NCI-H2081 treated with DMSO at 0.1 percent for 48 hours (cell line): ENCODE measurements at places on chromosomes 12 and 14.

GRCh38 chr12:56999456-56999855, 6.9 kb downstream of the ZBTB39 start:
- DNase-seq = no peak

- DNase-seq = no peak
Measured at GRCh38 chr12:94663702-94664101, 13.3 kb upstream of the TMCC3 start.

DNA sequence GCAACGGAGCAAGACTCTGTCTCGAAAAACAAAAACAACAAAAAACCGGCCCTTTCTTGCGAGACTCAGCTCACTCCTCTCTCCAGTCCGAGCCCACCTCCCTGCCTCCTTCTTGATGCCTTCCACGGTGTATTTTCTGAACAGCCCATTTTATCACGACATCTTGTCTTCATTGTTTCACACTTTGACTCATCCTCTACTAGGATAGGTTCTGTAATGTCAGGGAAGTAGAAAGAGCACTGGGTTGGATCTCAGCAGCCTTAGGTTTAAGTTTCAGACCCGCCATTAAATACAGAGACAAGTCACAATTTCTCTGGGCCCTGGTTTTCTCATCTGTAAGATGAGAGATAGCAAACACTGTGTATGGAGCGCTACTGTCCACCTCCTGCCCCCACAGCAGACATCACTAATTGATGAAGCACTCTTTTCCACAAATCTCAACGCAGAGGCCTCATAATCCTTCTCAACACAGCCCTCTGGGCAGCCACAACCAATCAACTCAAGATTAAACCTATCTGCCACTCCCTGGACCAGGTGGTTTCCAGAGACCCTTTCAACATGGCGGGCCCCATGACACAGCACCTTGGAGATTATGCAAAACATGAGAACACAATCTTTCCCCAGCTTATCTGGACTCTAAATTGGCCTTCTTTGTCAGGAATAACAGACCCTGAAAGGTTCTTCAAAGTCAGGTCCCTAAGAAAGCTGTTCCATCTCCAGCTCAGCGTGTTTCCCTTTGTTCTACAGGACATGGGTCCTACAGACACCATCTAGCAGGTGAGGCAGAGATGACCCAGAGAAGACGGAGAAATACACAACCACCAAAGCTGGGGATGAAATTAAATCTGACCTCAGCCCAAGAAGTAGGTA, 35.6 kb downstream of the CCDC88C start:
- no peak for DNase-seq

- no peak for DNase-seq
Measured at GRCh38 chr12:132117558-132117875, 26.6 kb downstream of the DDX51 start.

GRCh38 chr12:53427905-53428594, 4.4 kb downstream of the AMHR2 start:
- no peak for DNase-seq

DNA sequence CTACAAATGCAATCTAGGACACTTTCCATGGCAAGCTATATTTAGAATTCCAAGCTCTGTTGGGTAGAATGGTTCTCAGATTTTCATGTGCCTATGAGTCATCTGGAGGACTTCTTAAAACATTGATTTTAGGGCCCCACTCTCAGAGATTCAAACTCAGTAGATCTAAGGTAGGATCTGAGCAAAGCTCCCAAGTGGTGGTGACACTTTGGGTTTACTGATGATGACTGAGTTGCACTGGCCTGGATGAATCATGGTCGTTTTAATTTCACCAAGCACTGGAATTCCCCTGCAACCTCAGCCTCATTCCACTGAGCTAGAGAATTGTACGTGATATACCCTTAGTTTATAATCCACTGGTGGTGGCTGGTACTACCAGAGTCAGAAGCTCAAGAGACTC, 86.5 kb downstream of the PPM1H start:
- DNase-seq = no peak

DNA sequence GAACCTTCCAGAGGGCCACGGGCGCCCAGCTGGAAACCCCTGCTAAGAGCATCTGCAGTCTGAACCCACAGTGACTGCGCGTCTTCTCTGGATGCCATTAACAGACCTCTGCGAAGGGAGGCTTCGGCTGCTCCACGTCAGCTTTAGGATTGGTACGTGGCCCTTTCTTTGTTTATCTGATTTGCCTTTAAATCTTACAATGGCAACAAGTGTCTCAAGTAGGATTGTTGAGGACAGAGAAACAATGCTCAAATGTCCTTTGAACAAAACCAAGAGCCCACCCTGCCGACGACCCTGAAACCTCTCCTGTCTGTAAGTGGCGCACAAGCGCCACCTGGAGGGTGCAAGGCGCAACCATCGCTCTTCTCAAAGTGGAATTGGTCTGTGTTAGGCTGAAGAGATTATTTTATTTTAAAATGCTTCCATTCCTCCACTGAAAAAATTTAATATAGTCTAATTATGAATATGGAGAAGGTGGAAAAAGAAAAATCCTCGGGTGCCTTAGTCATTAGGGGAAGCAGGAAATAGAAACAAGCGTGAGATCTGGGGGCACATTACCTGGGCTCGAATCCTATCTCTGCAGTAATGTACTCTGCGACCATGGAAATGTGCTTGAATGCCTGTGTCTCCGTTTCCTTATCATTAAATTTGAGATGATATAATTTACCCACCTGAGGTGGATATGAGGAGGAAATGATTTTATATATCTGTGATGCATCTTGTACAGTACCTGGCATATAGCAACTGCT, 82.6 kb upstream of the PTPRB start:
- peak; percentile 11 for DNase-seq

DNA sequence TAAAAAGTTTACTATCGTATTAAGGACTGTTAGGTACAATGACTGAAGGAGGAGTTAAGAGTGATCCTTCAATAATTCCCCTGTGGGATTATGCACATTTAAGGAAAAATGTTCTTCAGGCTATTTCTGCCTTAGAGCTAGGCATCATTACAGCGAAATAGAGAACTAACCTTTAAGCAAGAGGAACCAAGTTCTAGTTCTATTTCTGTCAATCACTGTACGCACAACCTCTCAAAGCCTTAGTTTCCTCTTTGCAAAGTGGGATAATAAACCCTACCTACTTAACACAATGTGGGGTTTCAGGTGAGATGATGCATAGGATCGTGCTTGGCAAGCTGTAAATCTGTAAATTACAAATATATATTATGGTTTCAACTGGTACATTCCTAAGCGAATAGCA, 15.4 kb downstream of the NTF3 start:
- DNase-seq = no peak

- no peak for DNase-seq
Measured at GRCh38 chr14:70162358-70162757, 26.4 kb downstream of the SLC8A3 start.

DNA sequence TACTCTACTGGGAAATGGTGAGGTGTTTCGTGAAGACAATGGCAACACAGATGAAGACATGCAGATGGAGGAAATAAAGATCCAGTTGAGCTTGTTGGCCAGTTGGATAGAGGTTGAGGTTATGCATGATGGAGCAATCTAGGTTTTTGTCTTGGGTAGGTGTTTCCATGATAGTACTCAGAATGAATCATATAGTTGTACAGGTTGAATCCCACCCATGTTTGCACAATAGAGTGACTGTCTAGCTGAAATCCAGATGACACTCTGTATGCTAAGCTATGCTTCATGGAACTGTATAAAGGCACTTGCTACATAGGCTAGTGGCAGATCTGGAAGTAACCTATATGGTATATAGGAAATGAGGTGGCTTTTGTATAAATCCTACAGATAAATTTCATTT, 264.9 kb downstream of the NAV3 start:
- DNase-seq = no peak

- DNase-seq = no peak
Measured at GRCh38 chr12:26182377-26182776, 13.0 kb upstream of the SSPN start.

GRCh38 chr14:102722646-102723045, 54.6 kb upstream of the TRAF3 start:
- DNase-seq = no peak

DNA sequence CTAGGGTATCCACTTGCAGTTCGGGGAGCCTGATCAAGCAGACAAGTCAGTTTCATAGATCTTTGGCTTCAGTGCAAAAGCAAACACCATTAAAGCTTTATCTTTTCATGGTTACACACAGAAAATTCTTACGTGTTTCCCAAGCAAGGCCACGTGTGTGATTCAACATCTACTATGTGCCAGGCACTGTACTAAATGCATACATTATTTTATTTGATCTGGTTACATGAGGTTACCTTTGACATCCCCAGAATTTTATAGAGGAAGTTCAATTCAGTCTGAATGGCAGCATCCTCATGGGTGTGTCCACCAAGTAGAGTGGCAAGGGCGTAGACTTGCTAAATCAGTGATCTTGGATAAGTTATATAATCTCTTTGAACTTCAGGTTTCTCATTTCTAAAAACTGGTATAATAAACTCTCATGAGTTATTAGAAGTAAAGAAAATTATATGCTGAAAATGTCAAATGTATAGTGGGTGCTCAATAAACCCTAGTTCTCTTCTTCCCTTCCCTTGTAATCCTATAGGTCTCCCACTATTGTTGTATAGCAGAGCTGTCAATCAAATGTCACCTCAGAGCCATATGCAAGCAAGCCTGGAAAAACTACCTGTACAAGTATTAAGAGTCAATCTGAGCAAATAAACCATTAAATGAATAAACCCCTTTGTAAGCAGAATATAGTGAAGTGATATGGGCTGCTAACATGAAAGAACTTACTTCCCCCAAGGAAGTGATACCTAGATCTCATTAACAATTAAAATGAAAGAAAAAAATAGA, 50.3 kb upstream of the TMX1 start:
- no peak for DNase-seq

GRCh38 chr12:72790273-72790672, 518.1 kb downstream of the TRHDE start:
- DNase-seq = no peak

- DNase-seq = no peak
Measured at GRCh38 chr12:92778525-92778924, 75.7 kb downstream of the PLEKHG7 start.

DNA sequence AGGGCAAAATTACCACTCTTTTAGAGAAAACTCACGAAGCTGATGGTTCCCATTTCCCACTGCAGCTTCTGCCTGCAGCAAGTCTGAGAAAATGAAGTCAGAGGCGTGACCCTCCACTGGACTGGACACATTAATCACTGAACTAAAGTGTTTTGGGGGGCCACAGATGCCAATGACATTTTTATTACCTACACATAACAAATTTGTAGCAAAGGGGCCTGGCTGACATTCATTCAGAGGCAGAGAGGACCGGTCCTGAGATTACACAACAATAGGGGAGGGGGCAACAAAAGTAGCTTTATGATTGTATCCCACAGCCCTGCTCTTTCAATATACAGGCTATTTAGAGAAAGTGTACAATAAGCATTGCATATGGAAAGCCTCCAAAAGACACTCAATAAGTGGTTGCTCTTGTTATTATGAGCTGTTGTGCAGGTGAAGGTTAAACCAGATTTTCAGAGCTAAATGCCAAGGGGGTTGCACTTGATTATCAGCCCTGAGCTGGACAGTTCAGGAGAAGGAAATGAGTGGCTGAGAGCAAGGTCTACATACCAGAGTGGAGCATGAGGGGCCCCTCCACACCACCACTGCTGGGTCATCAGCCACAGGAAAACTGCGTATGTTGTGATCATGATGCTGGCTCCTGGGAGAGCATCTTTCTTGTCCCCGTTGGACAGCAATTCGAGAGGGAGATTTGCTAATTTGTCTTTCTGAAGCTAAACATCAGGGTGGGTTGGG, 41.5 kb upstream of the CCDC60 start:
- no peak for DNase-seq

DNA sequence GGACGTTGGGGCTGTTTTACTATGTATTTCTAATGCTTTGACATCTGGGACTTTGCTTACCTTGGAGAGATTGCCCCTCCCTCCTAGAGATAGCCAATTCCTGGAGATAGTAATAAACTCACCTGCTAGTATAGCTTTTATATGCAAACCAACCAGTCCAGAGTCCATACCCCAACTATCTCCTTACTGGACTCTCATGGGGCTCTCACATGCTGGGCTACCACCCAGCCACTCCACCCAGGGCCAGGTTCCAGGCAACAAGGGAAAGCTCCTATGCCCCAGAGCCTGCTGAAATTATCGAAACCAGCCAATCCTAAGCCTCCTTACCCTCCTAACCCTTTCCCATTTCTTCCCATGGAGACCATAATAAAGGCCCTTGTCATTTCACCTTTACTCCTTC, 25.5 kb upstream of the MGP start:
- no peak for DNase-seq

DNA sequence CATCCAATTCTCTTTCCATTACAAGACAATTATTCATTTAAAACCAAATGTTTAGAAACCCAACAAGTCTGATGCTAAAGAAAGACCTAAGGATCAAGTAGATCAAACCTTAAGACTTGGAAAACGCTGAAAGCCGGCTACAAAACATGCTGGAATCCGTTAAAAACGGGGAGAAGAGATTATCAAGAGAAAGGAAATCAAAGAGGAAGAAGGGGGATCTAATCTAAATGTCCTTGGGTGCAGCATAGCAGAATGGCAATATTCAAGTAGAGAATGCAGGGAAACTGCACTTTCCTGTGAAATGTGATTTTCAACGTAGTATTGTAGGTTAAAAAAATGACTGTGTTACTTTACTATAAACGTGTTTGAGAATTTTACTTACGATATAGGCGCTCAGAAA, 1.3 kb downstream of the PPP1R13B start:
- no peak for DNase-seq
